ENCODE measurements at places on chromosomes 3 and 15. TPM values are rescaled to one million over a fixed set of nuclear protein-coding genes. Genes with fewer than 3 reads are reported as not detected.

GOLGA8J gene
- 0.06 TPM for total RNA-seq

FBXW12 gene
- not detected for total RNA-seq

THSD4 gene
- 23.0 TPM for total RNA-seq

RPUSD2 gene
- total RNA-seq: 17.0 TPM
